ENCODE measurements at places on chromosomes 5 and 9. TPM values are rescaled to one million over a fixed set of nuclear protein-coding genes. Genes with fewer than 3 reads are reported as not detected.
A peak's percentile ranks its signal among the peaks of the same experiment; 100 is the strongest.

Gene TTLL11
- 4.1 TPM for total RNA-seq

GRCh38 chr5:59091965-59092364, 509.1 kb downstream of the RAB3C start:
- H3K4me1 ChIP-seq, result no peaks in the 10 kb centered on the region
- no peak overlapping the region for H3K27ac ChIP-seq

Gene PAX5
- total RNA-seq, result 4.4 TPM

DNA sequence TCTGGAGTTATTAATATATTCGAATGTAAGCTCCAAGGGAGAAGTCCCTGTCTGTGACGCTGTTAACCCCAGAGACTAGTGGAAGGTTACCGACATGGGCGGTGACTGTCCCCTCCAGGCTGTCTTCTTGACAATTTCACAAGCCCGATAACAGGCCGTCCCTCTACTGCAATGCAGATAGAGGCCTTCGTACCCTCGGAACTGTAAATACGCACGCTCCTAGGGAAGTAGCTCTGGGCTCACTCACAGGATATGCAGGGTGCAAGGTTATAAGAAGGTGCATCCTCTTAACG, 680 bp upstream of the RFK start:
- DNase-seq, result peak; percentile 51
- H3K4me1 ChIP-seq, result peaks cover 4% of the 10 kb centered on the region
- no peaks in the 10 kb centered on the region for H3K27me3 ChIP-seq
- H3K4me3 ChIP-seq, result peak overlapping the region; percentile 98
- no peaks in the 10 kb centered on the region for H3K36me3 ChIP-seq

GRCh38 chr9:97761056-97761598, 64.0 kb upstream of the XPA start:
- no peaks in the 10 kb centered on the region for H3K36me3 ChIP-seq
- no peak overlapping the region for H3K4me3 ChIP-seq
- H3K27ac ChIP-seq, result no peak overlapping the region
- DNase-seq, result no peak
- H3K4me1 ChIP-seq, result no peaks in the 10 kb centered on the region

Gene MYORG
- 1.6 TPM for total RNA-seq

DNA sequence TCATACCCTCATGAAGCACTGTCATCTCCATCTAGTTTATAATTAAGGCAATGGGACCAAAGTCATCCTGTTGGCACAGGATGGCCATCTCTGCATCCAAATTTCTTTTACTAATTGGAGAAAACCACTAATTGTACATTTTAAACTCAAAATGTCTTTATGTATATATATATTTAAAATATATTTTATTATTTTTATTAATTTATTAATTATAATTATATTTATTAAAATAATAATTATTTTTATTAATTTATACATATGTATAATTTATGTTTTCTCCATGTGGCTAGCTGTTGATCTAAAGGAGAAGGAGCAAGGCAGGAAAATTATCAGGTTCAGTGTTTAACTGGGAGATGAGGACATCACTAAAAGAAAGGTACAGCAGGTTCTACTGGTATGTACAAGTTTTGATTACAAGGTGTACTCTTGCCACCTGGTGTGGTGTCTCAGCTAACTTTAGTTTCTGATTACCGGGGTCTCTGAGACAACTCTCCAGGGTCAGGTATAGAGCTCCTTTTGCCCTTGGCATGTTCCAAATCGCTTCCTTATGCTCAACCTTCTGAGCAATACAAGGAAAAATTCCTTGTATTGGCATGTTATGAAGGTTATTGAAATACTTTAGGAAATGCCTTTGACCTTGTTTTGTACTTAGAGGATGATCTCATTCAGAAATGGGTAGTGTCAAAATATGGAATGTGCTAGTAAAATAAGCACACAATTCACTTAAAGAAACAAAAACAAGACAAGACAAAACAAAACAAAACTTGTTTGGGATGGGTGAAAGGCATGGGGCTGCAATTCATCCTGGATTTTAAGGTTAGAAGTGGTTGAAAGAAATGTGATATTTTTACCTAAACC, 79.6 kb downstream of the GHR start:
- no peaks in the 10 kb centered on the region for H3K27me3 ChIP-seq
- H3K36me3 ChIP-seq, result no peaks in the 10 kb centered on the region
- H3K4me1 ChIP-seq, result no peaks in the 10 kb centered on the region
- no peak for DNase-seq
- H3K4me3 ChIP-seq, result no peak overlapping the region
- no peak overlapping the region for H3K27ac ChIP-seq

GRCh38 chr5:165227515-165227914, 1722.1 kb downstream of the MAT2B start:
- no peak for DNase-seq
- no peaks in the 10 kb centered on the region for H3K36me3 ChIP-seq
- H3K27ac ChIP-seq, result no peak overlapping the region

DNA sequence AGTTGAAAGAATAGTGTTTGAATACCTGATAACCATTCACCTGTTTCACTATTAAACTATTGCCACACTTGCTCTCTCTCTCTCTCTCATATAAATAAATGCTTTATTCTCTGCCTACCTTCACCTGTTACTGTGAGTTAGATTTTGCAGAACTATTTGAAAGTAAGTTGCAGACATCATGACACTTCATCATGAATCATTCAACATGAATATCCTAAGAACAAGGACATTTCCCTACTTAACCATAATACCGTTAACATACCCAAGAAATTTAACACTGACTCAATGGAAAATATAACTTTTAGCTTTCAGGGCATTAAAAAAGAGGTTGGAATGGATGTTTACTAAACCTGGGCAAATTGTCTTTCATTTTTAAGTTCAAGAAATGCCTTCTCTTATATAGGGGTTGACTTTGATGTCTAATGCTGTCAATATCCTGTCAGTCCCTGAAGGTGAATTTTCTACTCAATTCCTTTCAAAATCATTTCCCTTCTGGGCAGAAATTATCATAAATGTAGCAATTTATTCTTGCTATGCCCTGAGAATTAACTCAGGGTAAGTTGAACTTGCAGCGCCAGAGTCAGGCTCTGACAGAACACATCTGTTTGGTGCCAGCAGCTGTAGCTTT, 582.6 kb upstream of the TLE4 start:
- DNase-seq, result no peak
- no peaks in the 10 kb centered on the region for H3K4me1 ChIP-seq
- no peak overlapping the region for H3K27ac ChIP-seq
- no peaks in the 10 kb centered on the region for H3K27me3 ChIP-seq
- H3K36me3 ChIP-seq, result no peaks in the 10 kb centered on the region
- H3K4me3 ChIP-seq, result no peak overlapping the region

DNA sequence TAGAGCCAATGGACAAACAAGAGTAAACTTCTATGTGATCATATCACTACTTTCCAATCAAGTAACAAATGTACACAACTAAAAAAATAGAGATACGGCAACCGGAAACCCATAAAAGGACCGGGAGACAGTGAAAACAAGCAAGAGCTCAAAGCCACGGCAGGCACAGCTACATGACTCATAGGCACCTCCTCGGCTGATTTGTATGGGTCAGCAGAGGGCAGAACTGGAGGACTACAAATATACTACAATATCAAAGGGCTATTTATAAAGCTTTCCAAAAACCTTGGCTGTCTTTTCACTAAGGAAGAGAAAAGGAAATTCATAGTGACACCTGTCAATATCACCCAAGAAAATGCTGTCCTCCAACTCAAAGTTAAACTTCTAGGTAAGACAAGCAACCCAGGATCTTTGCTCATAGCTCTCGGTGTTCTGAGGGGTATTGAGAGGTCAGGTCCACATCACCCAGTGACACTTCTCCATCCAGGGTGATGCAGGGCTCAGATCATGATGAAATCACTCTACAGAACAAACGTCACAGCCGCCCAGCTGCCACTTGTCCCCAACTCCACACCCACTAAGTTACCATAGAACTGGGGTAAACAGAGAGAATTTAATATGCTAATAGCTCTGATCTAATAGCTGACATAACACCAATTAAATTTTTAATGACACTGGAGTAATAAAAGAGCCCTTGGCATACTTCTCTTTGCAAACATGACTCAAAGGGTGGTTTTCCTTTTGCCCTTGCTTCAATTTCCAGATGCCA, 41.3 kb downstream of the PFDN1 start:
- H3K4me3 ChIP-seq, result no peak overlapping the region
- peaks cover 11% of the 10 kb centered on the region for H3K4me1 ChIP-seq
- peaks cover 6% of the 10 kb centered on the region for H3K36me3 ChIP-seq
- H3K27ac ChIP-seq, result peak overlapping the region; percentile 41

Gene CMBL
- 1.2 TPM for total RNA-seq

DNA sequence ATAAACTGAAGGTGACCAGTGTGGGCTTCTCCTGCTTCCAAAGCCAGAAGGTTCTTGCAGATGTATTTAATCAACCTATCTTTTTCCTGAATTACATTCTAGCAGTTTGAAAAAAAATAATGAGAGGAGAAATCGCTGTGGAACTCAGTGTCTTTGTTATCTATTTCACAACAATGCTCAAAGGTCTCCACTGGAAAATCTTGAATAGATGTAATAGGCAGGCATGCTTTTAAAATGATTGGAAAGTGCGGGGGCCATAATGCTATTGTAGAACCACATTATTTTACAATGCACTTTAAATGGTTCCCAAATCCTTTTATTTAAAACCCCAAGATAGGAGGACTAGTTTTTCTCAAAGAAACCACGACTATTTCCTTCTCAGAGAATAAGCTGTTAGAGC, 23.3 kb downstream of the ENC1 start:
- H3K4me3 ChIP-seq, result no peak overlapping the region
- H3K36me3 ChIP-seq, result no peaks in the 10 kb centered on the region
- H3K4me1 ChIP-seq, result no peaks in the 10 kb centered on the region
- H3K27me3 ChIP-seq, result no peaks in the 10 kb centered on the region

DNA sequence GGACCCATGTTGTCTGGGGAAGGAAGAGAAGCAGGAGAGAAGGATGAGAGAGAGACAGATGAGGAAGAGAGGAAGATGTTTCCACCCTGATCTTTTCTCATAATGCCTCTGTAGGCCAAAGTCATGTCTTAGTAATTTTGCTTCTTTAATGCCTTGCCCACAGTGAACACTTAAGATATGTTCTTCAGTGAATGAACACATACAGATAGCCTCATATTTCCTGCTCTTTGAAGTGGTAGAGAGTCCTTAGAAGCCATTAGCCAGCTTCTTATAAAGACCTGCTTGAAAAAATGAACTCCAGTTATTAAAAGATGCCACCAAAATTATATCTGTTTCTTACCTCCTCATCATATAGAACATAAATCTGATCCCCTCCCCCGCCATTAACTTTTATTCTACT, 244.4 kb downstream of the CD180 start:
- no peaks in the 10 kb centered on the region for H3K36me3 ChIP-seq
- no peak overlapping the region for H3K4me3 ChIP-seq
- H3K4me1 ChIP-seq, result no peaks in the 10 kb centered on the region
- no peak for DNase-seq
- H3K27ac ChIP-seq, result no peak overlapping the region
- peaks cover 2% of the 10 kb centered on the region for H3K27me3 ChIP-seq

DNA sequence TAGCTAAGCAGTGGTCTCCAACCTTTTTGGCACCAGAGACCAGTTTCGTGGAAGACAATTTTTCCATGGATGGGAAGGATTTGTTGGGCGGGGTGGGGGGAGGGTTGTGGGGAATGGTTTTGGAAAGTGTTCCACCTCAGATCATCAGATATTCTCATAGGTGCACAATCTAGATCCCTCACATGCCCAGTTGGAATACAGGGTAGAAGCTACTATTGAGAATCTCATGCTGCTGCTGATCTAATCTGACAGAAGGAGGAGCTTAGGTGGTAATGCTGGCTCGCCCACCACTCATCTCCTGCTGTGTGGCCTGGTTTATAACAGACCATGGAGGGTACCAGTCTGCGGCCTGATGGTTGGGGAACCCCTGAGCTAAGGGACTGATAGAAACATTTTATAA, 662.7 kb upstream of the RGMB start:
- H3K4me3 ChIP-seq, result no peak overlapping the region
- H3K27me3 ChIP-seq, result no peaks in the 10 kb centered on the region
- no peaks in the 10 kb centered on the region for H3K36me3 ChIP-seq

DNA sequence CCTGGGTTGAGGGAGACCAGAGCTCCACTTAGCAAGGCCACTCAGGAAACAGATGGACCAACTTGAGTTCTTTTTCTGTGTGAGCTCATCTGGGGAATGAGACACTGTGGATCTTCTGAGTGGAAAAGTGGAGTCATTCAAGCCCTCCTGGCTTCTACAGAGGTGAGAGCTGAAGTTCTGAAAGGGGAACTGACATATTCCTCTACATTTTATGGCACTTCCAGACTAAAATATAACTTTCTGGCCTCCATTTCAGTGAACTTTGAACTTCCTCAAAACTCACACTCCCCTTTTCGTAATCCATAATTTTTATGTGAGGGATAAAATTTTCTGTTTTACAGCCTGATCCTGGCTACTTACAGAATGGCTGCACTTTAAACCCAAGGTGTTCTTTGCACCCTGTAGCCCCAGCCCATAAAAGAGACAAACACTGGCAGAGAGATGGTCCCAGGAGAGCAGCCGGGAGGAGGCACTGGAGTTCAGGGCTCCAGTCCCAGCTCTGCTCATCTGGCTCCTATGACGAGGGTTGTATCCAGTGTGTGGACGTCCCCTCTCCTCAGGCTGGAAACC, 10.8 kb downstream of the SPAAR start:
- H3K4me1 ChIP-seq, result no peaks in the 10 kb centered on the region
- H3K27me3 ChIP-seq, result no peaks in the 10 kb centered on the region
- DNase-seq, result no peak
- no peaks in the 10 kb centered on the region for H3K36me3 ChIP-seq
- H3K4me3 ChIP-seq, result no peak overlapping the region

Gene PAEP
- total RNA-seq, result not detected

Gene PHPT1
- 33.7 TPM for total RNA-seq

DNA sequence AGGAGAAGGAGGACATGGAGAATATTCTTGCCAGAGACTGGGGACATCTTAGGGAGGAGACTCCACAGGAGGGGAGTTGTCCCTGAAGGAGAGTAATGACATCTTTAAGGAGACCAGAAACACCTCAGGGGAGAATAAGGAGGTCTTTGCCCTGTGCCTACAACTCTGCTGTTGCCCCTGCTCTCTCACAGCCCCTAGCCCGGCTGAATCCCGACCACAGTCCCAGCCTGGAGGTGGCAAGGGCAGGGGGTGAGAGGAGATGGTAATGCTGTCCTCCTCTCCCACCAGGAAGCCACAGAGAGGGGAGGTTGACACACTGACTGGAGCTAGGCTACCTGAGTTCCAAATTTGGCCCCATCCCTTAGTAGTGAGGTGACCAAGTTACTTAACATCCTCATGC, 30.2 kb upstream of the ENHO start:
- H3K4me1 ChIP-seq, result no peaks in the 10 kb centered on the region
- H3K27ac ChIP-seq, result no peak overlapping the region
- H3K4me3 ChIP-seq, result no peak overlapping the region
- peaks cover 50% of the 10 kb centered on the region for H3K27me3 ChIP-seq

Gene KCNN2
- total RNA-seq, result not detected

Data from T-cell (primary cell).